ENCODE measurements at places on chromosomes 5 and 9.

GRCh38 chr5:133967124-133967523 lies 1.3 kb downstream of the C5orf15 start:
- DNase-seq: no peak

DNA sequence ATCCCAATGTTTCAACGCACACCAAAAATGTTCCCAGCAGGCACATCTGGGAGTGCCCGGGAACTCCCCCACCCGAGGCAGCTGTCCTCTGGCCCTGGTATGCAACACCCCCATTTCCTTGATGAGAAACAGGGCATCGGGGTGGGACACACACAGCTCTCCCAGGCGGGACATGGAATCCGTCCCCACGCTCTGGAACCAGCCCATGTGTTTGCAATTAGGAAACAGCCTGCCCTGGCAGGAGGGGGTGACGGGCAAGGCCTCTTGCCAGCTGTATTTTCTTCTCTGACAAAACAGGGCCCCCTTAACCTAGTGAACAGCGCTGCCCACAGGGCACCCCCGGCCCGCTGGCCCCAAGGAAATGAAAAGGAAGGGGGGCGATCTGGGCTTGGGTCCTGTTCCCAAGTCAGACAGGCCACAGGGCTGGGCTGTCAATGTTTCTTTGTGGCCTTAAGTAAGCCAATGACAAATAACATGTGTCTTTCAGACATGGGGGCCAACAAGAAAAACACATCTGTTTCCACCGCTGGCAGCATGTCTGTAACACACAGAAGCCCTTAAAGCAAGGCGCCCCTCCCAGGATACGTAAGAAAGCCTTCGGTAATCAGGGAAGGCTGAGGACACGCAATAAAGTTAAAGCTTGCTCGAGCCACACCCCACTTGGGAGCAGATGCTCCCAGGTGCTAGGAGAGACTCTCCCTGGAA lies 125.3 kb downstream of the ROR2 start:
- peak; percentile 92 for DNase-seq

GRCh38 chr9:69976152-69976551 lies 67.5 kb upstream of the MAMDC2 start:
- no peak for DNase-seq

DNA sequence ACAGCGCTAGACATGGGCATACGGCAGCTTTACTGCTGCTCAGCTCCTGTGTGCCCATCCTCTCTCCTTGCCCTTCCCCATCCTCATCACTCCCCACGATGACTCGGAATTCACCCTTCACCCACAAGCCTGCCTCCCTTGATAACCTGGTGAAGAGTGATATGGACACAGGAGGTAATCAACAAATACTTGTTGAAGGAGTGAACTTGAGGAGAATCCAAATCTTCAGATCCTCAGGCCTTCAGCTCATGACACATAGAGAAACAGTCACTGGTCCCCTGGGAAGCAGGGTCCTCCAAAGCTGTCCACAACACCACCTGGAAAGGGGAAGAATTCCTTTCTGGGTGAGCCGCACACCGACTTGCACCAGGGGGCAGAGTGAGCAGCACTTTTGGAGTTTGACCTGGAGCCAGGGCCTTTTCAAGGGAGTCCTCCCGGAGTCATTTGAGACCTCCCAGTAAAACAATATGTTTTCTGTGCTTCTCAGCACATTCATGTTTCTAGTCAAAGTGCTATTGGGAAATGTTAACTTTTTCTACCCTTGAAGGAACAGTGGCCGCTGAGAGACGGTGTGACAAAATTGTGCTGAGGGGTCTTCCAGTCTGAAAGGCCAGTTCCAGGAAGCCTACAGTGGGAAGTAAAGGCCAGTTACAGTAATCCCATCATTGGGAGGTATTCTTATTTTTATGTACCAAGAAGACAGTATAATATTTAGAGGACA lies 332.3 kb downstream of the CWC27 start:
- no peak for DNase-seq

DNA sequence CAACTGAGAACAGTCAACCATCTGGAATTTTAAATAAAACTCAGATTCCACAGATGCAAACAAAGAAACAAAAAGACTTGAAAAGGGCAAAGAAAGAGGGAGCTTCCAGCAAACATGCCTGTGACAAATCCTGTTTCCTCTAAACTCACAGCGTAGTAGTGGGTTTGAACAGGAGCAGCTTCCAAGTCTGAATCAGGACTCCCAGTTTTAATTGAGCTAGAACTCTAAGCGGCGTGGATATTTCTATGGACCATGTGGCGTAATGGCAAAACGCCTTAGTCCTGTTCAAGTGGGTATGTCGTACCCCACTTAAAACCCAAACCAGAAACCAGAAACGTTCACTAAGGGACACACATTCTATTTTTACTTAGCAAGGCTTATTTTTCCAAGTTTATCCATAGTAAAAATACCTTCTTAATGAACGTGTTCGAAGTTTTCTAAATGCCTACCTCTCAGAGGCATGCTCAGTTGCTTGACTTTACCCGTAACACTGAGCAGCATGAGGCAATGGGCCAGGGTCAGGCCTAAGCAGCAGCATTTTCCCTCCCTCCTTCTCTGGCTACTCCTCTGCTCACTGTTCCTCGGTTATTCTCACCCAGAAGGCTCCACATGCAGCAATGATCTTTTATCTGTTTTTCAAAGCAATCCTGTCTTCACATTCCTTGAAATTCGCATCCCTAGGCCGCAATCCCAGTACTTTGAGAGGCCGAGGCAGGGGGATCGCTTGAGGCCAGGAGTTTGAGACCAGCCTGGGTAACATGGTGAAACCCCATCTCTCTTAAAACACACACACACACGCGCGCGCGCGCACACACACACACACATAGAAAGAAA lies 77.9 kb downstream of the FNBP1 start:
- peak; percentile 68 for DNase-seq

DNA sequence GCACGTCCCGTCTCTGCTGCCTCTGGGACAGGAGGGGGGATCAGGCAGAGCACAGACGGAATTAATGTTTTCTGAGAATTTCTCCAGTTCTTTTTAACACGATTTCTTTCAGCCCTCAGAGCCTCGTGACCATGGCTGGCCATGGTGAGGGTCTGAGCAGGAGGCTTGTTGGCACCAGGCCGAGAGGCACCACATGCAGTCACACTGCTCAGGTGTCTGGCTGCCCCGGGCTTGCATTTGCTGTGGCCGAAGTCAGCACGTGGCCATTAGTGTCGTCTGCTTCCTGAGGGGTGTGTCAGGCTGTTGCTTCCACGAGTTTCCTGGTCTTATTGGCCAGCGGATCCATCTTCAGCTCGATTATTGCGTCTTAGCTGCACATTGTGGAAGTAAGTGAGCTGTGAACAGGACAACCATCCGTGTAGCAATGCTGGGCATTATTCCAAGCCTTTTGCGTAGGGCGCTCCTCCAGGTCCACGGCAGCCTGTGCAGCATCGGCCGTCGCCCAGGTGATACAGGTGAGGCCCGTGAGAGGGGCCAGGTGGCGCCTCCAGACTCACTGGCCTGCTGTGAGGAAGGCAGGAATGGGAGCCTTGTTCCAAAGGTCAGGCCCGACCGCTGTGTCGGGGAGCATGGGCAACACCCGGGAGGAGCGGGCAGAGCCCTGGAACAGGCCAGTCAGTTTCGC lies 114.2 kb upstream of the CACNA1B start:
- DNase-seq: no peak

- DNase-seq: no peak
Observed at GRCh38 chr5:60576425-60576824, 123.5 kb downstream of the DEPDC1B start.

GRCh38 chr5:76908166-76908565 lies 44.7 kb upstream of the CRHBP start:
- DNase-seq: no peak

- no peak for DNase-seq
Observed at GRCh38 chr5:140058212-140058932, 15.3 kb upstream of the NRG2 start.

- no peak for DNase-seq
Observed at GRCh38 chr5:38996123-38996522, 78.1 kb downstream of the RICTOR start.

DNA sequence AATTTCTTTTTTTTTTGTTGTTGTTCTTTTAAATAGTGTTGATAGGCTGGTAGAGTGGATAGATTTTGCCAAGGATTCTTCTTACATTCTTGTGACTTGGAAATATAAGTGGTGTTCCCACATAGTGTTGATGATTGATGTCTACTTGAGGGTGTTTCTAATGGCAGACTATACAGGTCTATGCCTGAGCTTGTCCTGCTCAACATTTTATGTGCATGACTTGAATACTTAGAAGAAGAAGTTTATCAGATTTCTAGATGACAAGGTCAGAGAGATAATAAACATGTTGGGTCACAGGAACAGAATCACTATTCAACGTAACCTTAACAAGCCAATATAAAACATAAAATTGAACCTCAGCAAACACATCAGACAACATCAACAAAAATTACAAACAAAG lies 24.2 kb downstream of the XRCC4 start:
- DNase-seq: no peak

GRCh38 chr9:7811677-7812076 lies 12.1 kb upstream of the DMAC1 start:
- DNase-seq: no peak

DNA sequence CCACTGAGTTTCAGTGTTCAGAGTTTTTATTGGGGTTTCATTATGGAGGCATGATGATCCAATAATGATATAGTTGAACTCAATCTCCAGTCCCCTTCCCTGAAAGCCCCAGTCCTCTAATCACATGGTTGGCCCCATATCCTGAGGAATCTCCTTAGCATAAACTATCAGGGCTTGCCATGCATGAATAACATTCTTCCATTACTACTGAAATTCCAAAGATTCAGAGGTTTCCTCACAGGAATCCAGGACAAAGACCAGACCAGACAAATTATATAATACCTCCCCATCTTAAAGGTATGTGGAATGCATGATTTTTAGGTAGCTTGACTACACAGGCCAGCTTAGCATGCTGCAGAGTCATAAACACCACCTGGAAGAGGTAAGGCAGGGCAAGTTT lies 15.5 kb upstream of the LRRTM2 start:
- DNase-seq: no peak
